Nucleus accumbens (tissue), 56 donors: ENCODE measurements at places on chromosomes 7 and 10.

DNA sequence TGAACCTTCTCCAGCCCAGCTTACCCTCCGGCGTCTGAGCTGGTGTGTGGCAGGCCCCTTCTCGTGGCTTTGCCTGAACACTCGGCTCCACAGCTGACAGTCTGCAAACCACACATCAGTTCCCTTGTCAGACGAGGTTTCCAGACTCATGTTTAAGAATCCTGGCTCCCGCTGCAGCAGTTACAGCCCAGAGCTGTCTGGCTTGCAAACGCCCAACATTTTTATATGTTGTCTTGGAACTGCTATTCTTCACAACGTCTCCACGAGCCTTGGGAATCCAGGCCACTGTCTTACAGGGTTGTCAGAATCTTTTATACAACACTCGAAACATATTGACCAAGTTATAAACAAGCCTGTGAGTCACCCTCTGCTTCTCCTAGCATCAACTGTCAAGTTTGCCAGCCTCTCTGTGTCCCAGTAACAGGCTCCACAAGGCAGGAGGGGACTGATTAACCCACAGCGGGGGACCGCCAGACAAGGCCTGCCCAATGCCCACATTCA is 68.1 kb downstream of the TNS3 start:
- no peak for DNase-seq

DNA sequence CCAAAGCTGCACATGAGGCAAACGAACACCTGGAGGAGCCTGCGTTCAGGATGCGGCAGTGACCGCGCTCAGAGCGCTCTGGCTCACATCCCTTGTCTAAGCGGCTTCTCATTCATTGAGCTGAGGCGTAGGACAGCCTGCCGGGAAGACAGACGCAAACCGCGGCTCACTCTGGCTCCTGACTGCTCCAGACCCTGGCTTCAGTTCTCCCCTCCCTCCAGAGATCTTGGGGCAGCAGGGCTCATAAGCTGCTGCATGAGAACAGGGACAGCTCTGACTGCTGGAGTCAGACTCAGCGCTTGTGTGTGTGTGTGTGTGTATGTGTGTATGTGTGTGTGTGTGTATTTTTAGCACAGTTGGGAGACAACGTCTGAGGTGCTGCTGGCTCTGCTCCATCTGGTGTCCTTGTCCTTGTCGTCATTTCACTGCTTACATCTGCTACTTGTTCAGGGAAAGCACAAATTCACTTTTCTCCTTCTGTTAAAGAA is 15.8 kb upstream of the LYZL2 start:
- DNase-seq = no peak

GRCh38 chr10:83959328-83959727 is 180.0 kb upstream of the GHITM start:
- no peak for DNase-seq

- DNase-seq = peak; percentile 10
Measured at GRCh38 chr10:48271047-48271730, 3.3 kb downstream of the FRMPD2 start.

DNA sequence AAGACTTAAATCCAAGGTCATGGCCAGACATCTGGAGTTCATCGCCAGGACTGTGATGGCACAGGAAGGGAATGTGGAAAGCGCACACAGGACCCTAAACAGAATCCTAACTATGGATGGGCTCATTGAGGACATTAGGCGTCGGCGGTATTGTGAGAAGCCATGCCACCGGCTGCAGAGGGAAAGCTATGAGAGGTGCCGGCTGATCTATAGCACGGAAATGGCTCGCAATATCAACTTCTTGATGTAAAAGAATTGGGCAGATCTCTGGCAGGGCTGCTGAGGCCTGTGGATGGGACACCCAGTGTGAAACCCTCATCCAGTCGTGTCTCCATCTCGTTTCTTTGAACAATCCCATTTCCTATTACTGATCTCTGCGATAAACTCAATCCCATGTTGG is 6.3 kb upstream of the CTBP2 start:
- DNase-seq = no peak

- DNase-seq = no peak
Measured at GRCh38 chr7:87413029-87413428, 62.5 kb downstream of the ABCB4 start.

- no peak for DNase-seq
Measured at GRCh38 chr10:120961795-120962755, 110.9 kb downstream of the WDR11 start.

- DNase-seq = no peak
Measured at GRCh38 chr7:13197501-13197900, 510.1 kb downstream of the ARL4A start.

- DNase-seq = no peak
Measured at GRCh38 chr7:14226126-14226525, 236.7 kb upstream of the ETV1 start.

DNA sequence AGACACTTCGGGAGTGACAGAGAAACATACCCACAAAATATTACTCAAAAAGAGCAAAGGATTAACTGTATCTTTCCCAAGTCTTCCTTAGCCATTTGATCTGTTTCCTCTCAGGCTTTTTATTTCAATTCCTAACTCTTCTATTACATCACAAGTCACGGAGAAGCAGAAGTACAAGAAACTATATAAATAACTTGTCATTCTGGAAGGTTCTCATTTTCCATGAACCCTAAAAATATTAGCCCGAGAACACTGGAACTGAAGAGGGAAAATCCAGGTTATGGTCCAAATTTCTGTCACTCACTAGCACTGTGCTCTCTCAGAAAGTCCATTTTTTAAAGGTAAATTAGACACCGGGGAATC is 98.0 kb downstream of the GRB10 start:
- no peak for DNase-seq
